CD8-positive, alpha-beta T cell (primary cell): ENCODE measurements at places on chromosomes 11 and 22. TPM values are rescaled to one million over a fixed set of nuclear protein-coding genes. Genes with fewer than 3 reads are reported as not detected.

DNA sequence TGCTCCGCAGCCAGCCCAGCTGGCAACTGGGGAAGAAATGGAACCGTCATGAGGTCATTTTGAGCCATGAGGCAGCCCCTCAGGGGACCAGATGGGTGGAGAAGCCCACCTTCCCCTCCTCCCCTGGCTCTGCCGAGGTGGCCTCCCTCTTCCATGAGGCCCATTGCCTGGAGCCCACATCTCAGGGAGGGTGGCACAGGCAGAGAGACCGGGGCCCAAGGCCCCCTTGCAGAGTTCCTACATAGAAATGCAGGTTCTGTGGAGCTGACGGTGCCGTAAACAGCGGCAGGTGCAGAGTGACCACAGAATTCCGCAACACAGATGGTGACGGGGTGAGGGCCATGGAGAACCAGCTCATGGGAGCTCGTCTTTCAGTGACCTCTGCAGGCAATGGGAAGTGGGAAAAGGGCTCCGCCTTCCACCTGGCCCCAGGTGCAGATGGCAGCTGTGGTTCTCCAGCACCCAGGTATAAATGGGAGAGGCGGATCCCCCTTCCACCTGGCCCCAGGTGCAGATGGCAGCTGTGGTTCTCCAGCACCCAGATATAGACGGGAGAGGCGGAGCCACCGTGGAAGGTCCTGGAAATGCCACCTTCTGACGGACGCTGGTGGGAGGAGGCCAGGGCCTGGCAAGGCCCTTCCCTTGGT lies 765.4 kb downstream of the BRD1 start:
- no peak for DNase-seq

The TAF10 gene
- 158 TPM for total RNA-seq

The MAPK8IP2 gene
- 0.16 TPM for total RNA-seq

GRCh38 chr11:47177846-47178245 lies 1.2 kb upstream of the ARFGAP2 start:
- no peak for DNase-seq

- DNase-seq = peak; percentile 98
Measured at GRCh38 chr11:66317723-66318599, 1.1 kb upstream of the CD248 start.
